Activated CD4-positive, alpha-beta T cell treated with anti-CD3 and anti-CD28 coated beads, Interleukin-2, amount 50 U/mL, for 1 hour (primary cell): ENCODE measurements at places on chromosomes 5 and 9.

DNA sequence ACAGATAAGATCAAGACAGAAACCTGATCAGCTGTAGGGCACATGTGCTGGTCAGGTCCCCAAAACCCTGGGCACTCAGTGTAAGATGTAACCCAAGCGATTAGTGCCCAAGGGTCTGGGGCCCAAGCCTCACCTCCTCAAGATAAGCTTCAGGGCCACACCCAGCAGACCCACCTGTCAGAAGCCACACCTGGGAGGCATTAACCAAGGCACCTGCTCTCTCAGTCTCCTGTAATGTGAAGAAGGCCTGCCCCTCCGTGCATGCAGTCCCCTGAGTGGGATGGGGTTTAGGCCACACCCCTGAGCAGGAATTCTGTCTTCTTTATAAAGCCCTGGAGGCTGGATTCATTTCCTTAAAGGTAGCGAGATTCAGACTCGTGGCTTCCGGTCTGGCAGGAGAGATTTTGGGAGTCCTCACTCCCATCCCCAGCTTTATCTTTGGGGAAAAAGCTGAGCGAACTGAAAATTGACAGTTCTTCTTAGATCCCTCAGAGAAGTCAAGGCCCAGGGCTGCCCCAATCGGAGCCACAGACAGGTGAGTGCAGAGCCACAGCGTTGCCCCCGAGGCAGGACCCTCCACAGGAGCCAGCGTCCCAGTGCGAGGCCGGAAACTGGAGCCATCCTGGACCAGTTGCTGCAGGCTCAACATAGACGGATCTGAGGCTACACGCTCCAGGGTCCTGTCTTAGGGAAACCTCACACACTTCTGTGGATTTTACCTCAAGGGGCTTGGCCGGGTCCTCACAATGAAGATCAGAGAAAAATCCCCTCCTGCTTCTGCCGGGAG is 357.6 kb upstream of the IRX4 start:
- DNase-seq = no peak

DNA sequence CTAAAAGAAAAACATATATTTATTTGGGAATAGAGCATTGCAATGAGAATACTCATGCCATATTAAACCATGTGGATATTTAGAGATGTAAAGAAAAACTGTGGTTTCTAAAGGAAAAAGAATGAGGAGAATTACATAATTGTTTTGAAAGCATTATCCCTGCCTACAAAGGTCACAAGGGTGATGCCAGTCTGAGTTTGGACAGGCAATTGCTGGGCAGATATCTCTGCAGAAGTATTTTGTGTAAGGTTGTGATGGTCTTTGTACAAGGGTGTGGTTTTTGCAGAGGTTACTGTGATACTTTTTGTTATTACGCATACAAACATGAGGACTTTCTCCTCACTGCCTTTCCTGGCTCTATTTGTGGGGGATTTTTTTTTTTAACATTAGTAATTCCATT is 2022.9 kb upstream of the CDH6 start:
- DNase-seq = no peak

GRCh38 chr9:110580850-110581249 is 1.3 kb upstream of the SVEP1 start:
- no peak for DNase-seq

DNA sequence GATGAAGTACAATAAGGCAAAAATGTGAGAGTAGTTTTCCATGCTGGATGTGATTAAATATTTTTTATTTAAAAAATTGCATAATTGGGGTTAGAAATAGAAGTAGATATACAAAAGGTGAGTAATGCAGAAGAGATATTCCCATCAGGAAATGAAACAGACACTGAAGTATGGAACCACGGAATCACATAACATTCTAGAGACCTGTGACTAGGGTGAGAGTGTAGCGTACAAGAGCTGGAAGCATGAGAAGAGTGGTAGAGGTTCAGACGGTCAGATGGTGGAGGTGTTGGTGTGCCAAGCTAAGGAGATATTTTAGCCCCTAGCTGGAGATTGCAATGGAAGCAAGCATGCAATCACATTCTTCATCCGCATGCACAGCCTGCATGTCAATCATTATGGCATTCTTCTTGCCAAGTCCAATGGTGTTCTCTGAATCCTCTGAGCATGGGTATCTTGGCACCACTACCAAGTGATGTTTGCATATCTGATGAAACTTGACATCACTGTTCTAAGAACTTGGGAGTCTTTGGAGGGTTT is 587.8 kb downstream of the PSAT1 start:
- no peak for DNase-seq
